Muscle of leg (tissue), 16 donors: ENCODE measurements at places on chromosomes 16 and 17. TPM values are rescaled to one million over a fixed set of nuclear protein-coding genes. Genes with fewer than 3 reads are reported as not detected.
A peak's percentile ranks its signal among the peaks of the same experiment; 100 is the strongest.

FBXL16 gene
- total RNA-seq = not detected

GRCh38 chr16:27853651-27854050 lies 209.9 kb downstream of the GSG1L start:
- DNase-seq = no peak

RTN4RL1 gene
- total RNA-seq = 1.8 TPM

GRCh38 chr17:15284107-15284506 lies 19.0 kb upstream of the PMP22 start:
- no peak for DNase-seq

ABCA10 gene
- total RNA-seq = 10.2 TPM

CDC27 gene
- 58.8 TPM for total RNA-seq

DNA sequence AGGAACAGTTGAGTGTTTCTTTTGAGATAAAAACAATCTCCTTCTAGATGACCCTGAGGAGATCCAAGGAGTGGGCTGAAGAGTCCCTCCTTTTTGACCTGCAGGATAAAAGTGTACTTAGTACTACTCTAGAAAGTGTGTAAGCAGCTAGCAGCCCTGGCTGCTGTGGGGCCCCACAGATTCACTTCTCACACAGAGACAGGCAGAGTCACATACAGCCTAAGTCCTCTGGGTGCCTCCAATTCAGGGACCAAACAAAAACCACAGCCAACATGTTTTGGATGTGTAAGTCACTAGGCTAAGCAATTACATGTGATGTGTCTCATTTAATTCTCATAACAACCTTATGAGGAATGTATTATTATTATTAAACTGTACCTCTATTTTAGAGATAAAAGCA lies 97.1 kb downstream of the TMEM100 start:
- no peak for DNase-seq

KIF2B gene
- not detected for total RNA-seq

- DNase-seq = no peak
These were observed 666.2 kb downstream of the TOX3 start for GRCh38 chr16:51880776-51881175.

FDXR gene
- 2.7 TPM for total RNA-seq

DNA sequence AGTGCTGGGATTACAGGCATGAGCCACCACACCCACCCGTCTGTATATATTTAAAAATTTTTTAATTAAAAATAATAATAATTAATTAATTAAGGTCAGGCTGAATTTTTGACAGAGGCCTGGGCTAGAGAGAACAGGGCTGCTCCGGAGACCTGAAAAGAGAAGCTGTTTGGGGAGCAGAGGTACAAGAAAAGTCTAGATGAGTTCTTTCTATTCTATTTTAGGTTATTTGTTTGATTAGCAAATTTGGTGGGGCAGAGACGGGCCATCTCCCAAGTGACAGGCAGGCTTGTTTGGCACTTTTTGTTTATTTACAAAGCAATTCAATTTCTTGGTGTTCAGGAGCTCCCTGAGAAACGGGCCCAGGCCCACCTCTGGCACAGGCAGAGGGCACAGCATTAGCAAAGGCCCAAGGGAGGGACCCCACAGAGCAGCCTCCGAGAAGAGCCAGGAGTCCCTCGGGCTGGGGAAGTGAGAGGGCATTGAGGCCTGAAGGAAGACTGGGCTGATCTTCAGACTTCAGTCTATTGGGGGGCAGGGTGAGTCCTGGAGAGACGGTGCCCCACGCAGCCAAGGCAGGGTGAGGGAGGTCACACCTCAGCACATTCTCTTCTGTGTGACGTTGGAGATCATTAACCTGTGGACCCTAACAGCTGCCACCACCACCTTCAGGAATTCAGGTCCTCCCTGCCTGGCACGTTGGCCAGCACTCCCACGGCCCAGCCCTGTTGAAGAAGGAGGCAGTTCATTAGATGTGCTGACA lies 10.8 kb upstream of the RIPOR1 start:
- DNase-seq = no peak

CBFA2T3 gene
- 3.8 TPM for total RNA-seq

DNA sequence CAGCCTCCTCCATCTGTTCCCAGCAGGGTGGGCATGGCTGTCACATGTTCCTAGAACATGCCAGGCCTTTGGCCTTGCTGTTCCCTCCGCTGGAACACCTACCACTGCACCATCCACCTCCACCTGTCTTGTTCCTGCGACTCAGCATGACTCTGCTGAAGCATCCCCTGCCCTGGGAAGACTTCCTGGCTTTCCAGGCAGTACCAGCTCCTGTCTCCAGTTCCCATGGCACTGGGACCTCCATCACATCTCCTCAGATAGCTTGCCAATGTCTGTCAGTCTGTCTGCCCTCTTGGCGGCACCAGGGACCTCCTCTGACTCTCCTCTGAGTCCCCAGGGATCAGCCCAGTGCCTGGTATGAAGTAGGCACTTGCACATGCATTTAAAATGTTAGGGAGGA lies 15.7 kb downstream of the PDP2 start:
- no peak for DNase-seq

NPIPA8 gene
- 0.22 TPM for total RNA-seq

DNA sequence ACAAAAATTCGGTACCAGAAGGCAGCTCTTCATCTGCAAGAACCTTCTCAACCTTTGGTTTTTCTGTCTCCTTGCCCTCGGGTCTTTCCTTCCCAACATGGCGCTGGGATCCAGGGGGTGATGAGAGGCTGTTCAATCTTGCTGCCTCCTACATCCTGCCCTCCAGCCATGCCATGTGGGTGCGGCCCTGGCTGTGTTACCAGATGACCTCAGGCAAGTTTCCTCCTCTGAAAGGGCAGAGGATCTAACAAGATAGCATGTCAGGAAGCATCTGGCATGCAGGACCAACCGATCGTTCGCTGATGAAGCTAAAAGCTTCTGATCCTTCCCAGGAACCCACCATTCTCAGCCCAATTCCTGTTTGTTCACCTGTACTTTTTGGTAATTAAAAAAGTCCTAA lies 36.8 kb upstream of the BCAR1 start:
- no peak for DNase-seq

GRCh38 chr16:58649707-58650106 lies 20.1 kb upstream of the CNOT1 start:
- no peak for DNase-seq

GRCh38 chr16:51222016-51222415 lies 70.9 kb upstream of the SALL1 start:
- no peak for DNase-seq

DNA sequence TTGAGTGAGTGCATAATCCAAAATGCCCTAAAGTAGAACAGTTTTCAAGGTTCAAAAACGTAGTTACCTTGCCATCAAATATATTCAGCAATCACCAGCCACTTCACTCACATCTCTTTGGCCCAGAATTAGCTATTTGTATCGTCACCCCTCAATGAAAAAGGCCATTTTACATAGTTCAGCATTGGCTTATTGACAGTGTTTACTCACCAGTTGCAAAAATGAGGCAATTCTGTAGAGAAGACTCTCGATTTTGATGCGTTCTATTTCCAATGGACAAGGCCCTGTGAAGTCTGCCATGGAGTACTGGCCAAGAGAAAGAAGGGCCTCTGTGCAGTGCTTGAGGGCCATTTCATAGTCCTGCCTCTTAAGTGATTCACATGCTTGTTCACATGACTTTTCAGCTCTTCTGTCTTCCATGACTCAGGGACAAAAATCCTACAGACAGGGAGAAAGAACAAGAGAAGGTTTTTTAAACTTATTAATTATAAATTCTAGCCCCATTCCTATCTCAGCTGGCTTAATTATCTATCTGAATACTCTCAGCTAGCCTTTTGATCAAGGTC lies 26.5 kb downstream of the HELZ start:
- no peak for DNase-seq

MFAP4 gene
- 157 TPM for total RNA-seq

DNA sequence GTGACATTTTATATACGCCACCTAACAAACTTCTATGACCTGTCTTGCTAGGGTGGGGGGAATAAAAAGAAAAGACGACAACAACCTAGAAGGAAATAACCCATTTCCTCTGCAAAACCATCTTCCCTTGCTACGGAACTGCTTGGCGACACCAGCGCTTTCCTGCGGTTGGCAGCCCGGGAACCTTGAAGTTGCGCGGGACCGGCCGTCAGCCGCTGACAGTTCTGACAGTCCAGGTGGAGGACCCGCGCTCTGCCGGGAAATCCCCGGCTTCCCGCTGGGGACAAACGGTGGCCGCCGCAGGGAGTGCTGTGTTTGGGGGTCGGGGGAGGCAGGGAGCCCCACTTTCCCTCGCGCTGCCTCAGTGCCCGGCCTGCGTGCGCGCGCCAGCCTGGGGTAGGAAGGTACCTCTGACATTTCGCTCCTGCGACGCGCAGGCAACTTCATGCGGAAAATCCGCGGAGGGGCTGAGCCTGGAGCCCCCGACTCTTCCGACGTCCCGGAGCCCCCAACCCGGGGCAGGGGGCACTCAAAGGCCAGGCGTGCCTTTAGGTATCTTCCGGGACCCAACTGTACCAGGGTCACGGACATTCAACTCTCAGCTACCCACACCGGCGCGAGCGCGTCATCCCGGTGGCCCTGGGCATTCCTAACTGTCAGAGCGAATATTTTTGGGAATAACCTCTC lies 516 bp downstream of the SLC16A6 start:
- DNase-seq = no peak

HSD11B2 gene
- total RNA-seq = 5.3 TPM

GRCh38 chr17:43816336-43817320 lies 16.3 kb downstream of the MPP3 start:
- DNase-seq = no peak

CCDC144A gene
- total RNA-seq = 6.5 TPM

- DNase-seq = peak; percentile 76
These were observed 114.0 kb upstream of the GOT2 start for GRCh38 chr16:58847902-58848661.
